ENCODE measurements at places on chromosomes 12 and 14.
A peak's percentile ranks its signal among the peaks of the same experiment; 100 is the strongest.

DNA sequence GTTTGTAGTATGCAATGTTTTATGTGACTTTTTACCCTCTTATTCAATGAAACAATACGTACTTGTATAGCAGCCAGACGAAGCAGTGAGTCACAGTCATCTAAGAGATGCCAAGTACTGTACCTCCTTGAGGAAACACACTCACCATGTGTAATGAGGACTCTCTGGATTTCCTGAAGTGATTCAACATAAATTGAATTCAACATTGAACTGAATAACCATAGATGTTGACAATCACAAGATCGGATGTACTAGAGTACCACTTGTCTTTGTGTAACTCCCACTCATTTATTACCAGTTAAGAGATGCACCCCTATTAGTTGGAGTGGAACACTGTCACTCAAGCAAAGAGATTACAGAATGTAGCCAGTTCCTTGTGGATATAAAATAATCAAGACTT lies 175.2 kb upstream of the HMGA2 start:
- DNase-seq = peak; percentile 24

DNA sequence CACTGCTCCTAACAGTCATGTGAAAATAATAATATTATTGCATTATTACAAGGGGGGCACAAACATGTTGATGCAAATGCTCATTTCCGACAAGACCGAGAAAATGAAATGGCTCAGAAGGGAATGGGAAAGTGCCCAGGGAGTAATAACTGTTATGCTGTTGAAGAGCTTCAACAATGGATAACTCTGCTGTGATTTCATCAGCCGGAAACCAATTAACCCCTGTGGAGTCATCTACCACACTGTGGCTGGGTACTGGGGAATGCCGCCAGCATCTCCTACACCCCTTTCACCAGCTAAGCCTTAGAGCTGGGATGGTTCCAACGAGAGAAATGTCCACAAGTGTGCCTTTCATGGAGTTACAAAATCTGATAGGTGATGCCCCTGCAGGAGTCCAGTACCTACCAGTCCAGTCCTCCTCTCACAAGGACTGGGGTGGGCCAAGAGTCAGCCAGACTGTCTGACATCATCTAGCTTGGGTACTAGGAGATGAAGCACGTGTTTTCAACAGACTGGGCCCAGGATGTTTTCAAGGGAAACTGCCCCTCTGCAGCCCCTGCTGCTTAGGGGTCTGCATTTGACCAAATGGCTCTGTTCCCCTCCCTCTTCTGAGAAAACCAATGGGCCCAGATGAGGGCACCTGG lies 509.3 kb upstream of the CCDC196 start:
- DNase-seq = no peak

DNA sequence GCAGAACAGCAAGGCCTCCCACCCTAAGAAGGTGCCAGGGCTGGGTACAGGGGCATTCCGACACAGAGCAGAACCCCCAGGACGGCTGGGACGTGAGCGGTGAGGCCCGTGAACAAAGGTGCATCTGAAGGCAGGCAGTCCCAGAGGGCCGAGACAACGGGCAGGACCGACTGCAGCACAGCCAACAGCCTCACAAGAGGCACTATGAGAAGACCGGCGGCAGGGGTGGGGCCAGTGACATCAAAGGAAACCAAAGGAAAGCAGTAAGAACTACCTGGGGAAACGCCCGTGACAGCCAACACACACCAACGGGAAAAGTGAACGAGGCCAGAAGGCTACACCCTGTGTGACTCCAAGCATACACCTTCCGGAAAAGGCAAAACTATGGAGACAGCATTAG lies 9.1 kb downstream of the BTBD6 start:
- no peak for DNase-seq

- no peak for DNase-seq
Observed at GRCh38 chr12:64691795-64692583, 67.2 kb downstream of the GNS start.

GRCh38 chr14:104651876-104652260 lies 37.5 kb upstream of the INF2 start:
- DNase-seq = peak; percentile 48
